ENCODE measurements at places on chromosomes 4 and X.

DNA sequence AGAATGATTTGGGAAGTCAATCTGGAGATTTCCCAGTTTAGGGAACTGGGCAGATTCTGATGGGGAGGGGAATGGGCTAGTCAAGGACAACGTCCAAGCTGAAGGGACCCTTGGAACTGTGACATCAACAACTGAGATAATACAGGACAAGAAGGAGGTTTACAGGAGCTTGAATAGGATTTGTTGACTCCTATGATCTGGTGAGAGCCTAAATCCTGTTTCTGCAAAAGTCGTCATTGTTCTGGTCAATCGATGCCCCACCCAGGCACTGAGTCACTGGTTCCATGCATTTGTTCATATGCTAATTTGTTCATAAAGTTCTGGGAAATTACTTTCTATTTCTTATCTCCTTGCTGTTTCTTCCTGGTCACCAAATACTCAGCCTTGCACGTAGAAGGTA is 15.3 kb upstream of the PDGFRA start:
- no peak for DNase-seq

GRCh38 chr4:171880136-171880535 is 66.9 kb downstream of the GALNTL6 start:
- DNase-seq: no peak

DNA sequence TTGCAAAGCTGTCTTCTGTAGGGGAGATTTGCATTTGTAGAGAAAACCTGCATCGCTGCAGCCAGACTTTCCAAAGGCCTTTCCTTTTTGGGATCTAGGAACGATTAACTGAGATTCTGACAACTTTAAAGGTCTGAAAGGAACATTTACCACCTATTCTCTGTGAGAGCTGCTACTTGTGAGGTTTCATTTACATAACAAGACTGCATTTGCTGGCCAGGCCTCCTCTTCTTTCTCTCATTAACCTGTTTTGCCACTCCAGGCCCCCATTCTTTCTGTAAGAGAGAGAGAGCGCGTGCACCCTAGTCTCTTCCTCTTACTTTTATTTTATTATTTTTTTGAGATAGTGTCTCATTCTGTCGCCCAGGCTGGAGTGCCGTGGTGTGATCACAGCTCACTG is 31.6 kb downstream of the TMEM31 start:
- no peak for DNase-seq

DNA sequence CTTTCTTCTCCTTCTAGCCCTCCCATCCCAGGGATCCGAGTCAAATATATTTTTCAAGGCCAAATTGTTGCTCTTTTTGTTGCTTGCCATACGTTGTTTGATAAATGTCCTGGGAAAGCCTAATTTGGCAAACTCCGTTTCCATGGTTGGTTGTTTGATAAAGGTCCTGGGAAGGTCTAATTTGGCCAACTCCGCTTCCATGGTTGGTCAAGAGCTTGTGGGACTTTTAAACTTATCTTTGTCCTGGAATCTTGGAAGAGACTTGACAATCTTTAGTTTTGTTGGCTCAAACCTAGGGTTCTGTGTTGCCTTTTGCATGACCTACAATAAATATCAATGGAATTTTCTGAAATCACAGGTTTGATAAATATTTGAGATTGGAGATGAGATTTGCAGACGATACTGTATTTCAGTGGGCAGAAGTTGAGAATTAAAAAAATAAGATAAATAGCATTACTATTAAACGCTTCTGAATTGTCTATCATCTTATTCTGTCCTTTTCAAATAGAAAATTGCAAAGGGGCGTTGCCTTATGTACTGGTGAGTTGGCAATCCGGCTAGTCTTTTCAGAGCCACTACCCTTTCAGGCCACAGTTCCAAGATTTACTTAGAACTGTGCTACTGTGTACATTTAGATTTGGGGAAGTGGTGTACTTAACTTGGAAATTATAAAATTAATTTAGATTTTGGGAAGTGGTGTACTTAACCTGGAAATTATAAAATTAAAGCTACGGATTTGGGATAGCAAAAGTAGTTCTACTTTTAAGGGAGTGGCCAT is 804 bp downstream of the OSTC start:
- no peak for DNase-seq

DNA sequence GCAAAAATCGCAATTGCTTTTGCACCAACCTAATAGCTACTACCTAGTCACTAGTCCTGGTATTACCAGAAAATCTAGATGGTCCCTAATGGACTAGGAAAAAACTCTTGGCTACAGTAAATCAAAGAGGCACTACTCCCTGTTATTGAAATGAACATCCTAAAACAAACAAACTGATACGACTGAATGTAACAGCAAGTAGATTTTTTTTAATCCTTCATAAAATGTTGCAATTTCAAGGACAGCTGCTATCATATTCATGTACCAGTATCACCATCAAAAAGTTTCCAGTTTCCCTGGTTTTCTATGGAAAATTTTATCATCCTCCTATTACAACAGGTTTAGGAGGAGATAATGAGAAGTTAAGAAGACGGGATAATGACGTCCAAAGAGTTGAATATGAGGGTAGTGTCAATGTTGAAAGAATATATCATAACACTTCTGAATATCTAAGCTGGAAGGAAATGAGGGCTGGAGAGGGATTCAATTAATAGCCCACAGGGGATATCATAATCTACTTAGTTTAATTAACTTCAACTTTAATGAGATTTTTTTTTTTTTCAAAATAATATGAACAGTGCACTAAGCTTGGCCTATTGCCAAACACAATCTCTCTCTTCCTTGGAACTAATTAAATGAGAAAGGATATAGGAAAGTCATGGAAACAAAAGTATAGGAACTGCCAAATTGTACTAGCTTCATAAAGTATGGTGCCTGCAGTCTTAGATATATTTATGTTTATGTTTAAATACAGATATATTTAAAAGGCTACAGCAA is 94.8 kb upstream of the SMIM10 start:
- DNase-seq: no peak

GRCh38 chrX:74446876-74447275 is 25.6 kb downstream of the SLC16A2 start:
- no peak for DNase-seq

- no peak for DNase-seq
Measured at GRCh38 chrX:154471839-154472684, 7.0 kb downstream of the LAGE3 start.
